Mesothelial cell of epicardium (in vitro differentiated cells): ENCODE measurements at places on chromosomes 1 and 21. TPM values are rescaled to one million over a fixed set of nuclear protein-coding genes. Genes with fewer than 3 reads are reported as not detected.

DNA sequence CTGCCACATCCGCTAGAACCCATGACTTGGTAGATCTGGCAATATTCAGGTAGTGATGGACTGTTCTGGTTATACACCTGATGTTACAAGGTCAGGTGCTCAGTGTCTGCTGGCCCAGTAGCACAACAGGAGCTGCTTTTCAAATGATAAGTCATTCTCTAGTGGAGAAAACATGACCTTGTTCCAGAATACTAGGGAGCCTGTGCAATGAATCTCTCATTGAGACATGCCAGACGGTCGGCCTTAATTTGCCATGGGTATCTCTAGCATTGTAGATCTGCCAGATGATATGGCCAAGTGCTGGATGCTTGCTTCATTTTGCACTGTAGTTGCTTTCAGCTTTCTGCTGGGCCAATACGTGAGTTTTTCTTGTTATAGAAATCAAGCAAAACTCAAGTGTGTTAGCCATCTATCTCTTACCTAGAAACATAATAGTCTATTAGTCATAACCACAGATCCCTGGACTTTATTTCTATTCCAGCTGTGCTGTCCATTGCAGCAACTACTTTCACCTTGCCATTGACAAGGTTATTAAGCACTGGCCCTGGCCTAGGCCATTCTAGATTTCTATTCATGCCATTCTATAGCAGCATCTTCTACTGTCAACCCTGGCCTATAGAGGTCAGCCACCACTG, 13.9 kb upstream of the CENPF start:
- no peaks in the 10 kb centered on the region for H3K27me3 ChIP-seq
- no peaks in the 10 kb centered on the region for H3K36me3 ChIP-seq
- no peak overlapping the region for H3K4me3 ChIP-seq
- DNase-seq, result no peak

GRCh38 chr1:21749859-21750468, 33.0 kb downstream of the USP48 start:
- DNase-seq, result no peak
- no peak overlapping the region for H3K4me3 ChIP-seq
- no peaks in the 10 kb centered on the region for H3K27me3 ChIP-seq
- H3K27ac ChIP-seq, result no peak overlapping the region

SRSF11 gene
- total RNA-seq, result 338 to 357 TPM (median 348 TPM) in 3 replicates

CELA3B gene
- total RNA-seq, result not detected in 3 replicates

DNA sequence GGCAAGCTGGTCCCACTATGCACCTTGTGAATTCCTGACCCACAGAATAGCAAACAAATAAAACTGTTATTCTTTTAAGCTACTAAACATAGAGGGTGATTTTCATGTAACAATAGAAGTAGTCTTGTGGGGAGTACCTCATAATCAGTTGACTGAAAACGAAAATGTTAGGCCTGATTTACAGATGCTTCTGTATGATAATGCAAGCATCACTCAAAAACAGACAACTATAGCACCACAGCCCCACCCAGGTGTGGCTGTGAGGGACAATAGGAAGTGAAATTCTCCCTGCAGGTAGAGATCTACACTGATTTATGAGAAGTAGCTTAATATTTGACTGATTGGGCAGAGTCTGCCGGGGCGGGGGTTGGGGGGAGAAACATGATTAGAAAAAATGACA, 26.5 kb upstream of the KRTAP19-8 start:
- DNase-seq, result no peak
- no peak overlapping the region for H3K4me3 ChIP-seq
- no peaks in the 10 kb centered on the region for H3K4me1 ChIP-seq
- H3K27me3 ChIP-seq, result peaks cover 4% of the 10 kb centered on the region
- H3K27ac ChIP-seq, result no peak overlapping the region

GRCh38 chr1:205598841-205599668, 32.8 kb downstream of the ELK4 start:
- H3K36me3 ChIP-seq, result peaks cover 11% of the 10 kb centered on the region
- no peaks in the 10 kb centered on the region for H3K27me3 ChIP-seq
- H3K4me1 ChIP-seq, result peaks cover 16% of the 10 kb centered on the region
- no peak overlapping the region for H3K4me3 ChIP-seq
- DNase-seq, result no peak

DNA sequence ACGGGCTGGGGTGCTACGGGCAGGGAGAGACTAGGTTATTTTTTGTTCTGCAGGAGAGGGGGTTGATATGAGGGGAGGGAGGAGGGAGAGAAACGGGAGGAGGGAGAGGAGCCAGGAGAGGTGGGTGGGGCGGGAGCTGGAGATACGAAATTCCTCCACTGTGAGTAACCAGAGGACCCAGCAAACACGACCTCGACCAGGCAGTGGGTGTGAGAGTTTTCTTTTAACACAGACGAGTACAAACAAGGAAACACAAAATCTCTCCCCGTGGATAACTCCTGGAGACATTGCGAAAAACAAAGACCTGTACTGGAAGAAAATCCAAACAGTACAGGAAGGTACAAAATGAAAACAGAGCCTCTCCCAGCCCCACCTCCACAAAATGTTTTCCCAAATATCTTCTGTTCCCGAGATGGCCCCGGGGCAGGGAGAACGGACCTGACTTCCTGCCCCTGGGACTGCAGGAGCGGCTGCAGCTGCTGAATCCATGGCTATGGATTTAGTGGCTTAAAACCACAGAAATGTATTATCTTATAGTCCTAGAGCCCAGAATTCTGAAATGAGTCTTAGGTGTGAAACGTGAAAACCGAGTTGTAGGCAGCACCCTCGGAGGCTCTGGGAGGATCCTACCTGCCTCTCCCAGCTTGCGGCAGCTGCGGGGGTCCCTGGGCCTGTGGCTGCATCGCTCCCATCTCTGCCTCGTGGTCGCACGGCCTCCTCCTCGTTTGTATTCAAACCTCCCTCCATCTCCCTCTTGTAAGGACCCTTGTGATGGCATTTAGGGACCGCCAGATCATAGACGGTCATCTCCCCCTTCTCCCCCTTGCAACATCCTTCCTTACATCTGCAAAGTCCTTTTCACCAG, 82.2 kb downstream of the RIPK4 start:
- DNase-seq, result no peak
- no peaks in the 10 kb centered on the region for H3K36me3 ChIP-seq
- no peaks in the 10 kb centered on the region for H3K27me3 ChIP-seq

GRCh38 chr1:154548028-154548427, 10.4 kb downstream of the UBE2Q1 start:
- peaks cover 13% of the 10 kb centered on the region for H3K27me3 ChIP-seq
- peaks cover 26% of the 10 kb centered on the region for H3K4me1 ChIP-seq
- peak overlapping the region; percentile 71 for H3K27ac ChIP-seq
